ENCODE measurements at places on chromosomes 1 and 21.

GRCh38 chr1:32496127-32496526, 31.3 kb downstream of the ZBTB8B start:
- DNase-seq: no peak

- no peak for DNase-seq
These were observed 308.8 kb downstream of the HHIPL2 start for GRCh38 chr1:222239130-222239529.

- peak; percentile 15 for DNase-seq
These were observed 141.8 kb upstream of the ZRANB2 start for GRCh38 chr1:71222668-71223067.

DNA sequence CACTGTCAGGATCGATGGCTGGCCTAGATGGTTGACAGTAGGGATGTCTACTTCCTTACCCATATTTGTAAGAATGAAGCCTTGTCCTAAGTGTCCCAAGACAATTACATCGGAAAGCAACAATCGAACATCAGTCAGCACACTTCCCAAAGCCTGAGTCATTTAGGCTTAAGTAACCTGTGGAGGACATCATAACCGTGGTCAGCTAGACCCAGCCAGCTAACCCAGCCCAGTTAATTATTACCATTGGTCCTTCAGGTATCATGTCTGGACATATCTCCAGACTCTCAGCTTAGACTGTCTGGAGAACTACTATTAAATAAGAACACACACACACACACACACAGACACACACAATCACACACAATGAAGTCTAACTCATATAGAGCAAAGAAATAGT, 264.7 kb downstream of the TRABD2B start:
- peak; percentile 95 for DNase-seq

GRCh38 chr1:58401991-58402390, 144.5 kb downstream of the OMA1 start:
- DNase-seq: no peak

GRCh38 chr1:247409869-247410544, 6.0 kb upstream of the NLRP3 start:
- DNase-seq: no peak

DNA sequence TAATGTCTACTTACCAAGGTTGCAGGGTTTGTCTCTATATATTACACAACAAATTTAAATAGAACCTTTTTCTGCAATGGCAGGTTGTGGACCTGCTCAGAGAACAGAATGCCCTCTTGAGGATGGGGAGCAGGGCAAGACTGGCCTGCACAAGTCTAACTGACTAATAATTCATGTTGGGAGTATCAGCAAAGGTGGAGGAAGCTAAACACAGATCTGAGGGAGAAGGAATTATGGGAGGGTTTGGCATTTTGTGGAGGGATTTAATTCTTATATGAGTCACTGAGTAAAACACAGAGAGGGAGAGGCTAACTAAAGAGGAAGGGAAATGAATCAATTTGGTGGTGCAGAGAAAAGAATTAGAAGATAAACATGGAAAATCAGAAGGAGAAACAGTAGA, 40.0 kb downstream of the CLDN17 start:
- no peak for DNase-seq

- no peak for DNase-seq
These were observed 540.0 kb downstream of the OMA1 start for GRCh38 chr1:58006421-58007046.

GRCh38 chr1:910311-910880, 13.3 kb upstream of the SAMD11 start:
- DNase-seq: peak; percentile 44

- no peak for DNase-seq
These were observed 31.7 kb downstream of the TP73 start for GRCh38 chr1:3683992-3684391.

GRCh38 chr1:102842606-102843005, 265.7 kb downstream of the COL11A1 start:
- no peak for DNase-seq

DNA sequence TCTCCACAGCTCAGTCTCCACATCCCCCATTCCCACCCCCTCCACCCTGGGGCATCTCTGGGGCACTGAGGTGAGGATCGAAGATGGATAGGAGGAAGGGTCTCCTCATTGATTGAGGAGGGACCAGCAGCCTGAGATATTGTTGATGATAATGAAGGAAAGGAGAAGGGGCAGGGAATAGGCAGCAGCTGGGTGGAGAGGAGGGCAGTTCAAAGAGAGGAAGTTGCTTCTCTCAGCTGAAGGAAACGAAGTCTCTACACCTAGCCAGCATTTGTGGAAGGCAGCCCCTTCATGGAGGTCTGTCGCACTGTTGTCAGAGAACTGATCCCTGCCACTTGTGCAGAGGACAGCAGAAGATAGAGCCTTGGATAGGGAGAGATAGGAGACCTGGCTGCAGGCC, 5.7 kb downstream of the KNCN start:
- no peak for DNase-seq

DNA sequence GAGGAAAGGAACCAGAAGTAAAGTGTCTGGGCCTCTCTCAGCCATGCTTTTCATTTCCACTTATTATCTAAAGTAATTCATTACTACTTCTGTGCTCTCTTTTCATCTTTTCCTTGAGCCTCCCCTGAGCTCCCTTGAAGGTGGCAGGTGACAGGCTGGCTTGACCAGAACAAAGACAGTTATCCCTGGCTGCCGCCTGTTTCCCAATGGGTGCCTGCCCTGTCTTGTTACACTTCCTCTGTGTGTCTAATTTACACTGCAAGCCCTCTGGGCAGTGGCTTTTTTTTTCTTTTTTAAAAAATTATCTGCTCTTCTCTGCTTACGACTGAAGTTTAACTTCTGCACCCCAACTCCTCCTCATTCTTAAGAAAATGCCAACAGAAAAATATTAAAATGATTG, 113.4 kb downstream of the NGF start:
- no peak for DNase-seq

Measured in kidney tubule cell (primary cell).